Activated naive CD8-positive, alpha-beta T cell treated with anti-CD3 and anti-CD28 coated beads for 36 hours (primary cell): ENCODE measurements at places on chromosomes 5 and 9. TPM values are rescaled to one million over a fixed set of nuclear protein-coding genes. Genes with fewer than 3 reads are reported as not detected.

GRCh38 chr5:171713152-171713551 is 72.5 kb upstream of the SMIM23 start:
- no peak for DNase-seq

GRCh38 chr5:124315741-124316415 is 430.6 kb downstream of the ZNF608 start:
- no peak for DNase-seq

DNA sequence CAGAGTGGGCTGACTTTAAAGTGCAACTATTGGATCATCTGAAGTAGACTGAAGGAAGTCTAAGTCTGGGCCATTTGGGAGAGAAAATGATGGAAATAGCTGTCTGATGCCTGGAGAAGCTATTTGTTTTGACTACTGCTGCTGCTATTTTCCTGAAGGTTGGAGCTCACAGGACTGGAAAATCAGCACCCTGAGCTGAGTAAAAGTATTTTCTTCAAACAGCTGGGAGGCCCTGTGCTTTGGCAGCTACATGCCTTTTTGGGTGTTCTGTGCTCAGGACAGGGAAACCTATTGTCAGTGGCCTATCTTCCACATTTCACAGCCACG is 302.6 kb downstream of the ENC1 start:
- DNase-seq, result no peak

The NME5 gene
- not detected for total RNA-seq

GRCh38 chr5:103793595-103794182 is 231.1 kb upstream of the NUDT12 start:
- no peak for DNase-seq

DNA sequence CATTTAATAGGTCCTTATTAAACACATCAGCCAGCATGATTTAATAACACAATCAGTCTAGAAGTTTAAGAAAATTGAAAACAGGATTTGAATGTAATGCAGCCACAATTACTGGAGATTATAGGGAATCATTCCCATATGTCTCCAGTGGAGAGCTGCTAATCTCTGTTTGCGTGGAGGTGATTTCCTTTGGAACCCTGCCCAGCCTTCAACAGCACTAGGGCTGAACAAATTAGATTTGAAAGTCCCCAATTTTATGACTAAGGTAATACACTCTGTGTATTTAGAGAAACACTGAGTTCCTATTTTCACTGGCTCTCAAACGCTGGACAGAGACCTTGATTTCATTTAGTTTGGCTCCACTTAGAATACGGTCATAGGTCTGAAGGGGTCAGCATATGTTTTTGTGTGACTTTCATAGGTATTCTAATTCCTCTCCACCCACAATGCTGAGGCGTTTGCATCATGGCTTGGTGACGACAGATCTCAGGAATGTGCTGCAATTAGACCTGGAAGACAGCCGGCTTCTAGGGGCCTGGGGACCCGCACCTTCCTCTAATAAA is 508.3 kb downstream of the EBF1 start:
- DNase-seq, result no peak
